ENCODE measurements at places on chromosomes 6 and 20.

DNA sequence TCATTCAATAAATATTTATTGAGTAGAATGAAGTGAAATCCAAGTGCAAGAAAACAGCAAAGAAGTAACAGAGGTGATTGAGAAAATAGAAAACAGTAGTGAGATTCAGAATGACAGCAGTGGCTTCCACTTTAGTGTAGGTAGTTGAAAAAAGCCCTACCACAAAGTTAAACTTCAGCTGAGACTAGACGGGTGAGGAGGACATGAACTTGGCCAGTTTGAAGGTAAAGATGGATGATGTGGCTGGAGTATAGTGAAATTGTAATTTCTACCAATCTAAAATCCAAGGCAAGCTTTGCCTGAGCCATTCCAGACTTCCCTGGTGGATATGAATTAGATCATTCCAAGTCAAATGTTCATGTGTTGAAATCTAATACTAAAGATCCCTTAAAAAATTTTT is 32.6 kb upstream of the AHI1 start:
- no peak for DNase-seq

GRCh38 chr6:25628471-25629197 is 23.4 kb upstream of the SCGN start:
- no peak for DNase-seq

GRCh38 chr20:8082989-8083388 is 49.1 kb upstream of the PLCB1 start:
- peak; percentile 43 for DNase-seq

- DNase-seq = no peak
These were observed 90.7 kb upstream of the SASH1 start for GRCh38 chr6:148251891-148252290.

GRCh38 chr6:125749865-125750691 is 646 bp downstream of the HEY2 start:
- no peak for DNase-seq

GRCh38 chr6:107064579-107065065 is 36.6 kb downstream of the MTRES1 start:
- peak; percentile 36 for DNase-seq

- peak; percentile 51 for DNase-seq
These were observed 1.6 kb upstream of the OGFRL1 start for GRCh38 chr6:71287038-71287437.

GRCh38 chr20:60261333-60261732 is 303.1 kb downstream of the CDH26 start:
- no peak for DNase-seq

Data from GM04504 (cell line).